AG09309 (cell line): ENCODE measurements at places on chromosomes 4 and X.

DNA sequence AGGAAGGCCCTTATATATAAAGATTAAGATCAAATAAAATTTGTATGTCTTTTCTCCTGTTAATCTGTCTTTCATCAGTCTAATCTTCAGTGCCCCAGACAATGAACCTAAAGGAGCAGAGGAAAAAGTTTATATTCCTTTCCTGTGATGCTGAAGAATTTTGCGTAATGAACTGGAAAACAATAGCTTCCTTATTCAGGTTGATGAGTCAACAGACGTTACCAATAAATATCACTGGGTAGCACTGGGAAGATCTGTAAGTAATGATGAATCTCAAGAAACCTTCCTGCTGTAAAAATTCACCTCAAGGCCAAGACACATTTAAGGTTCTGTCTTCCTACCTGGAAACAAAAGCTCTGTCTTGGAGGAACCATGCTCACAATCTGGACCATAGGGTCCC lies 25.5 kb downstream of the CDKN2AIP start:
- DNase-seq = no peak

DNA sequence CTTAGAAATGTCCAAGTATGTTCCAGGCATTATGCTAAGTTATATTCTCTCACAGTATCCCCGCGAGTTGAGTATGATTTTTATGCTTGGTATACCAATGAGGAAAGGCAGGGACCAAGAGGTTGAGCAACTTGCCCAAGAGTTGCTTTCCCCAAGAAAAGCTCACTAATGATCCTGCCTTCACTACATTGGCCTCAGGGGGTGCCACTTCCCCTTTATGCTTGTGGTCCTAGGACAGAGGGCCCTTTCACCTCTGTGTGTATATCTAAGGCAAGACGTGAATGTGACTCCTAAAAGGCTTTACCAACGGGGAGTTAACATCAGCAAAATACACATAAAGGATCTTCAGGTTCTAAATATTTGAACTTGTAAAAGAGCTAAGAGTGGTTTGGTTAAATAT lies 164.4 kb upstream of the CPEB2 start:
- no peak for DNase-seq

- peak; percentile 59 for DNase-seq
Measured at GRCh38 chr4:173424899-173425805, 26.2 kb upstream of the SCRG1 start.

DNA sequence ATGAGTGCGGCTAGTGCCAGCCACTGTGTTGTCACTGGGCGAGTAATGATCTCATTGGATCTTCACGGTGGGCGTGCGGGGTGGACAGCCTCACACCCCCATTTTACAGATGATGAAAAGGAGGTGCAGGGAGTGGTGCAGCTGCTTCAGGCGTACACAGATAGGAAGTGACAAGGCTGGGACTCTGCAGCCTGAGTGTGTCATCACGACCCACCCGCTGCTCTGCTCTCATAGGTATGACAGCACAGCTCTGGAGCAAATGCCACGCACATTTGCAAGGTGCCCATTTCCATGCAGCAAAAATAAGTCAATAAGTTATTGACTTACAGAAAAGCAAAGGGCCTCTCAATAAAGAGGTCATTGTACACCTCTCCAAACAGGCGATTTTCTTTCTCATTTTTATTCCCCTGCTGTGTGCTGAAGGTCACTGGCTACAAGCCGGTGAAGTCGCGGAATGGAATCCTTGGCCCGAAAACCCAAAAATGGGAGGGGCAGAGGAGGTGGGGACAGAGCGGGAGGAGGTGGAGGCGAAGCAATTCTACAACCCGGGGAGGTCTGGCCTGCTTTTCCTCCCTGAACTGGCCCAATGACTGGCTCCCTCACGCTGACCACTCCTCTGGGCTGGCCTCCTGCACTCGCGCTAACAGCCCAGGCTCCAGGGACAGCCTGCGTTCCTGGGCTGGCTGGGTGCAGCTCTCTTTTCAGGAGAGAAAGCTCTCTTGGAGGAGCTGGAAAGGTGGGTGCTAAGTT lies at the start of gene SOD3:
Gene SOD3, plus strand, starts transcription at position 658 of the 750 bp plus-strand sequence. CDS start 3,949 bp downstream, outside the sequence.
- peak; percentile 83 for DNase-seq
